ENCODE measurements at places on chromosomes 2 and 18. TPM values are rescaled to one million over a fixed set of nuclear protein-coding genes. Genes with fewer than 3 reads are reported as not detected.

GRCh38 chr18:52391810-52392559, 52.0 kb downstream of the DCC start:
- DNase-seq = no peak
- H3K4me1 ChIP-seq = no peaks in the 10 kb centered on the region
- H3K27me3 ChIP-seq = no peaks in the 10 kb centered on the region
- H3K4me3 ChIP-seq = no peak overlapping the region
- H3K27ac ChIP-seq = no peak overlapping the region

DNA sequence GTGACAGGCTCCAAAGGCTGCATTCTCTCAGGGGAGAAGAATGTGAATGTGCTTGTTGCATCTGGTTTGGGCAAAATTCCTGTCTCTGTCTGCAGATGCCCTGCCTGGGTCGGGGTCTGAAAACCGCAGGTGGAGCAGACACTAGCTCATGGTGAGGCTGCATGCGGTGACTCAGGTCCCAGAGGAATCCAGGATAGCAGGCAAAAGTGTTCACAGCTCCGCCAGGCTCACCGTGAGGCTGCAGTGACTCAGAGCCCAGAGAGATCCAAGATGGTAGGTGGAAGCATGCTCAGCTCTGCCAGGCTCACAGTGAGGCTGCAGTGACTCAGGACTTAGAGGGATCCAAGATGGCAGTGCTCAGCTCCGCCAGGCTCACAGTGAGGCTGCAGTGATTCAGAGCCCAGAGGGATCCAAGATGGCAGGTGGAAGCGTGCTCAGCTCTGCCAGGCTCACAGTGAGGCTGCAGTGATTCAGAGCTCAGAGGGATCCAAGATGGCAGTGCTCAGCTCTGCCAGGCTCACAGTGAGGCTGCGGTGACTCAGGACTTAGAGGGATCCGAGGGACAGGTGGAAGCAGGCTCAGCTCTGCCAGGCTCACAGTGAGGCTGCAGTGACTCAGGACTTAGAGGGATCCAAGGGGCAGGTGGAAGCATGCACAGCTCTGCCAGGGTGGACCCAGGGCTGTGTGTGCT, 200.5 kb downstream of the ACKR3 start:
- peaks cover 3% of the 10 kb centered on the region for H3K27me3 ChIP-seq
- H3K27ac ChIP-seq = no peak overlapping the region
- H3K36me3 ChIP-seq = no peaks in the 10 kb centered on the region
- H3K4me1 ChIP-seq = no peaks in the 10 kb centered on the region
- no peak overlapping the region for H3K4me3 ChIP-seq
- no peak for DNase-seq

DNA sequence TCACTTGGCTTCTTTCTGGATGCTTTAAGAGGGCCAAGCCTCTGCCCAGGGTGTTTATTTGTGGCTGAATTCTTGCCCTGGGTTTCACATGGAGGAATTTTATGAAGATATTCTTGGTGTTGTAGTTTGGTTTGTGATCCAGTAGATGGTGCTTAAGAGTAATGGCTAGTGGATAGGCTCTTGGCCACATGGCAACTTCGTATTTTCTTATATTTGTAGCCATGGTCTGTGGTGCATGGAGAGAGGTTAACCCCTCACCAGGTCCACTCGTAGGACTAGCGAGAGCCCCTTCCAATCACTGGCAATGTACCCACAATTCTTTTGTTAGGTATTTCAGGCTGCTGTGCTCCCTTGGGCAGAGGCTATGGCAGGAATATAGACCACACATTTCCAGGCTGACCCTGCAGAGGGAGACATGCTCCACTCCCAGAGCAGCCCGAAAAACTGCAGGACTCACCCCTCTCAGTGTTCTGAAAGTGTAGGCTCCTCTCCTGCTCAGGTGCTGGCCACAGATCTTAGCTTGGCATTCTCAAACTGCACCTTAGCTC, 582.1 kb upstream of the SETBP1 start:
- H3K27me3 ChIP-seq = no peaks in the 10 kb centered on the region
- no peaks in the 10 kb centered on the region for H3K4me1 ChIP-seq
- DNase-seq = no peak
- no peaks in the 10 kb centered on the region for H3K36me3 ChIP-seq

DNA sequence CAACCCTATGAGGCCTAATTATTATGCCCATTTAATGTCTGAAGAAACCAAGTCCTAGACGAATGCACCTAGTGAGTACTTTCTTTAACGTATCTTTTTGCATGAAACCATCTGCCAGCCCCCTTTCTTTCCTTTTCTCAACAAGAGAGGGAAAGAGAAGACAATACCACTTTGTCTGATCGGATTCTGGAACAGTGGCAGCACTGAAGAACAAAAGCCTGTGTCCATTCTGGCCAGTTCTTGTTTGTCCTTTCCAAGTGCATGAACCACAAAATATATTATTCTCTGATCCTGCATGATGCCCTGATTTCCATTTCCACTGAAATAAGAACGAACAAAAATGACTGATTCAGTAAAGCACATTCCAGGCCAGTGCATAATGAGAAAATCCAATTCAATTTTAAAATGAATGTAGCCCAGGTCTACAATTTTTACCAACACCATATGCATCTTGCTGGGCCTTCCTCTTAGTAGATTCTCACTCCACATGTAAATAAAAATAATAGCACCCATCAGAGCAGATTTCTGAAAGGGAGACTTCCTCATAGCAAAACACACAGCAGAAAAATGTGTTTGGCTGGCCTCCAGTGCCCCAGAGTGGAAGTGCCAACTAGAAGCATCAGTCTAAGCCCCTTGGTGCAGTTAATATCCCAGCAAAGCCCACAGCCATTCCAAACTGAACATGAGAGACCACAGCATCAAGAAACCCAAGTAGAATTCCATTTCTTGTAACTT, 422.6 kb upstream of the ID2 start:
- no peak for DNase-seq
- H3K4me3 ChIP-seq = no peak overlapping the region
- peaks cover 14% of the 10 kb centered on the region for H3K27me3 ChIP-seq
- peaks cover 2% of the 10 kb centered on the region for H3K36me3 ChIP-seq
- no peak overlapping the region for H3K27ac ChIP-seq

GRCh38 chr2:70685771-70686171, 82.2 kb downstream of the ADD2 start:
- H3K4me1 ChIP-seq = peaks cover 1% of the 10 kb centered on the region
- H3K36me3 ChIP-seq = no peaks in the 10 kb centered on the region
- no peaks in the 10 kb centered on the region for H3K27me3 ChIP-seq

GRCh38 chr18:76581261-76581660, 86.2 kb upstream of the ZNF516 start:
- peaks cover 36% of the 10 kb centered on the region for H3K27me3 ChIP-seq
- H3K4me3 ChIP-seq = no peak overlapping the region
- H3K4me1 ChIP-seq = peaks cover 2% of the 10 kb centered on the region
- H3K36me3 ChIP-seq = no peaks in the 10 kb centered on the region
- H3K27ac ChIP-seq = no peak overlapping the region

DNA sequence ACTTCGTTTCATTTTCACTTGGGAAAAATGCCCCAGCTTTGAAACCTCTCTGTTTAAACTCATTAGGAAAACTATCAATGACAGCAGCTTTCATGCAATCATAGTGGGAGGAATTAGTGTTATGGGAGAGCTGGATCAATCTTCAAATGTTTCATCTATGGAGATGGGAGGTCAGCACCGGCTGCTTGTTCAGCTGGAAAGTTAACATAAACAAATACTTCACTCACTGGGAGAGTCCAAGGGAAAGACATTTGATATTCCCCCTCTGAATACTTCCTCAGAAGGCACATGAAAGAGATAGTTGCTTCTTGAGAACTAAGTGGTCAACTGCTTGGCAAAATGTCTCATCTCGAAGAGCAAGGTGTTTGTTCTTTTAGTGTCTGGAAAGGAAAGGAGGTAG, 7.3 kb downstream of the LYPD1 start:
- H3K27me3 ChIP-seq = peaks cover 1% of the 10 kb centered on the region
- no peak overlapping the region for H3K27ac ChIP-seq
- no peaks in the 10 kb centered on the region for H3K4me1 ChIP-seq
- H3K4me3 ChIP-seq = no peak overlapping the region

The DTNA gene
- not detected for total RNA-seq

The DCAF17 gene
- total RNA-seq = 17.7 TPM

The IL1F10 gene
- not detected for total RNA-seq

The SERPINB12 gene
- total RNA-seq = not detected
